Myocyte (in vitro differentiated cells): ENCODE measurements at places on chromosomes 7 and 10. TPM values are rescaled to one million over a fixed set of nuclear protein-coding genes. Genes with fewer than 3 reads are reported as not detected.

ADRB1 gene
- total RNA-seq, result 0.67 TPM in 1 of 2 replicates, not detected in the other

TMEM26 gene
- 2.3 and 2.6 TPM in 2 replicates for total RNA-seq

DNA sequence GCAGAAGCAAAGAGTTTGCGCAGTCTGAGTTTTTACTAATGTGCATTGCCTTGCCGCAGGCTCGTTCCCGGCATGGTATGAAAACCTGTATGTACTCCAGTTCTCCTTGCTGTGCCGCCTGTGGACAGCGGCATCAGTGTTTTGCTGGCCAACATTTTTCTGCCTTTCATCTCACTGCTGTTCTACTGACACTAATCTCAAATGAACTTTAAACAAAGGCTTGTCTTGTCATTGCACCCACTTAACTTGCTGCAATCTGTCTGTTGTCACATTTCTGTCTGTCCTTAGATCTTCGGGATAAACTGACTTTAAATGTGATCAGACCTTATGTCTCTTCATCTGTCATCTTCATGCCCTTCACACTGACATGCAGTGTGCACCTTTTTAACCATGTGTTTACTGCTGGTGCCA, 71.7 kb upstream of the ZNRF2 start:
- DNase-seq, result no peak

DNA sequence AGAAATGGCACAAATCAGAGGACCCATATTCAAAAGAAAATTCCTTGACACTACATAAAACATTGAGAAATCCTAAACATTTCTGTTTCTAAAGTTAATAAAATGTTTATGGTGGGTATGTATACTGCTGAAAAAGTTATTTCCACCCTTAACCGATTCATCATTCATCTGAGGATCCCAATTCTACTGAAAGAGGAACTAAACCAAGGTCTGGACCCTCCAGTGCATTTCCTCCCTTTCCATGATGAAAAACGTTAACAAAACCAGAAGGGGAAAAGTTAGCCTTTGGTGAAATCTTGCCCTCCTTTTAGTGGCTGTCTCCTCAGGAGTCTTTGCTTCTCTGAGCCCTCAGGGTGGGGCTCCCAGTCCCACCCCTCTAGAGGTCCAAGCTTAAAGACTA, 144.5 kb upstream of the ASAH2 start:
- DNase-seq, result no peak

GRCh38 chr7:39453743-39454355, 112.4 kb upstream of the YAE1 start:
- DNase-seq, result peak; percentile 75

VGF gene
- total RNA-seq, result not detected in 2 replicates

DNA sequence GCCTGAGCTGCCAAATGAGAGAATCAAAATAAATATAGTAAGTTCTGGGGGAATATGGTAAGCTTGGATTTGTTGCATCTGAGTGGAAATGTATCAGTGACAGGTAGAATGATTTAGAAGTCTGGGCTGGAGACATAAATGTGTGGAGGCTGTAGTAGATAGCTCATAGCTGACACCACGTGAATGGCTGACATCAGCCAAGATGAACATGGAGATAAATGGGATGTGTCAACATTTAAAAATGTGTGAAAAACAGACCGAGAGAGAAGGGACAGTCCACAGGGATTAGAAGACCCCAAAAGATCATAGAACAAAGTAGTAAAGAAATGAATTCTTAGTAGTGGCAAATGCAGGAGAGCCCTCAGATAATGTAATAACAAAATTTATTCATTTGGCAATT, 40.9 kb downstream of the NAMPT start:
- DNase-seq, result no peak

- peak; percentile 68 for DNase-seq
Measured at GRCh38 chr10:52644373-52645186, 128.0 kb downstream of the MBL2 start.

- no peak for DNase-seq
Measured at GRCh38 chr10:114172216-114172615, 1.8 kb downstream of the CCDC186 start.

GRCh38 chr10:50421026-50421719, 169.9 kb upstream of the ASAH2 start:
- DNase-seq, result peak; percentile 56

BAZ1B gene
- 70.0 and 76.7 TPM in 2 replicates for total RNA-seq

GRCh38 chr7:6232534-6232933, 39.9 kb downstream of the CYTH3 start:
- peak; percentile 57 for DNase-seq

LEP gene
- not detected in 2 replicates for total RNA-seq

ABCB8 gene
- 47.8 and 53.0 TPM in 2 replicates for total RNA-seq
